ENCODE measurements at places on chromosomes 3 and 15. TPM values are rescaled to one million over a fixed set of nuclear protein-coding genes. Genes with fewer than 3 reads are reported as not detected.

DNA sequence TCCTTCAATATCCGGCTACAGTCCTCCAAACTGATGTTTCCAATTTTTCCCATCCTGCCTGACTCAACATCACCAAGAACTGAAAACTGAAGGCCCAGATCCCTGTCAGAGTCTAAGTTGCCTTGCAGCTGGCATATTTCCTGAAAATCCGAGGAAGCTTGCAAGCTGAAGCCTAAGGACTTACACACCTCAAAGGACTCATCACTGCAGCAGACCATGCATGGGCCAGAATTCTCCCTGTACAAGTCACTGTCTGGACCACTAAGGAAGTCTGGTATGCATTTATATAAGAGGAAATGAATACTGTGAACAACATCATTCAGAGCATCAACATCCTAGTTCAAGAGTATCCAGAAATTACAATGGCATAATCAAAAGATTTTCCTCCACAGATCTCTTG, 548.8 kb upstream of the MDFIC2 start:
- H3K36me3 ChIP-seq = no peaks in the 10 kb centered on the region
- H3K27me3 ChIP-seq = peaks cover 13% of the 10 kb centered on the region
- no peaks in the 10 kb centered on the region for H3K4me1 ChIP-seq

The HYAL1 gene
- total RNA-seq = 0.73 TPM

DNA sequence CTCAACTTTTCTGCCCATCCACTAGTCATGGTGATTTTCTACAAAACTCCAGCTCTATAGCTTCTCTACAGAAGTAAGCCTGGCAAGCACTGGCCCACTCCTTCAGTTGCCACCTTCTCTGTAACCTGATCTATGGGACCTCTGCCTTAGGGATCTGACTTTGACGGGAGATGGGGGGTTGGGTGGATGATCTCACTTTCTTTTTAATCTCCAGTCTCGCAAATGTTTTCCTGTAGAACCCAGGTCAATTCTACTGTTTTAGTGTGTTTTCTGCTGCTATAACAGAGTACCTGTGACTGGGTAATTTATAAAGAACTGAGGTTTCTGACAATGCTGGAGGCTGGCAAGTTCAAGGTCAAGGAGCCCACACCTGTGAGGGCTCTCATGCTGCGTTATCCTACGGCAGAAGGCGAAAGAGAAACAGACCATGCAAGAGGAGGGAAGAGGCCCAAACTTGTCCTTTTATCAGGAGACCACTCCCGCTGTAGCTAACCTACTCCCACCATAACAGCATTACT, 189.9 kb upstream of the THRB start:
- H3K4me3 ChIP-seq = no peak overlapping the region
- no peaks in the 10 kb centered on the region for H3K27me3 ChIP-seq
- no peak overlapping the region for H3K27ac ChIP-seq
- no peaks in the 10 kb centered on the region for H3K4me1 ChIP-seq

GRCh38 chr15:69244798-69245197, 53.9 kb upstream of the PAQR5 start:
- H3K27me3 ChIP-seq = no peaks in the 10 kb centered on the region
- no peak overlapping the region for H3K4me3 ChIP-seq
- H3K36me3 ChIP-seq = no peaks in the 10 kb centered on the region
- no peak for DNase-seq
- H3K4me1 ChIP-seq = no peaks in the 10 kb centered on the region
- no peak overlapping the region for H3K27ac ChIP-seq

The CCR1 gene
- 0.73 TPM for total RNA-seq

- no peak overlapping the region for H3K27ac ChIP-seq
- no peak for DNase-seq
- no peak overlapping the region for H3K4me3 ChIP-seq
- H3K4me1 ChIP-seq = peaks cover 30% of the 10 kb centered on the region
- H3K36me3 ChIP-seq = peaks cover 61% of the 10 kb centered on the region
These were observed 85.5 kb upstream of the XXYLT1 start for GRCh38 chr3:195356151-195357086.

DNA sequence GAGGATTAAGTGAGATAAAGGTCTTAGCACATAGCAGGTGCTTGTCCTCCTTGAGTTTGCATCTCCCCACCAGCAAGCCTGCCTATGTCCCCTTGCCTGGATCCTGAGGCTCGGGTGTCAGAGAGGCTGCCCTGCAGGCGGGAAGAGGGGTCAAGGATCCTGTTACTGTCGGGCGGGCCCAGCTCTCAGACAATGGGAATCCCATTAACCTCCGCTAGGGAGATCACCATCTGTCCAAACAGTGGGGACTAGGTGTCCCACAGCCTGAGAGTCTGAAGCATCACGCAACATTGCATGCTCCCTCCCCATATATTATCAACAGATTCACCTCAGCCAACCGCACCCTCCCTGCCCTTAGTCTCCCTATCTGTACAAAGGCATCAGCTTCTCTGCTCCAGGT, 151.4 kb downstream of the FBLN2 start:
- H3K36me3 ChIP-seq = no peaks in the 10 kb centered on the region
- H3K27ac ChIP-seq = no peak overlapping the region
- no peak overlapping the region for H3K4me3 ChIP-seq
- peaks cover 24% of the 10 kb centered on the region for H3K27me3 ChIP-seq
- H3K4me1 ChIP-seq = no peaks in the 10 kb centered on the region

The COL7A1 gene
- total RNA-seq = 0.98 TPM

DNA sequence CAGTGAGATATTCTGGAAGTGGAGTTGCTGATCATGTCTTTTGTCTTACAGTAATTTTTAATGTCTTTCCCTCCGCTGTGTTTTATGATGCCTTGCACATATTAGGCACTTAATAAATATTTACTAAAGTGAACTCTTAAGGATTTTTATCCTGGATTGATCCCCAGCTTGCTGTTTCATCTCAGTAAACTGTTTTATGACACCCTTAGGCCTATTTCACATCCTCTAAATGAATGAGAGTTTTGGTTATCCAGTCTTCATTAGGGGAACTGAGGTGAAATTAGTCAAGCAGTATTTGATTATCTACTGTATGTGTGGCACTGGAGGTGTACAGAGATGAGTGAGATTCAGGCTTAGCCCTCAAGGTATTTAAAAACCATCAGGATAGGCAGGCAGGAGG, 19.8 kb downstream of the CHCHD6 start:
- no peak overlapping the region for H3K4me3 ChIP-seq
- no peaks in the 10 kb centered on the region for H3K4me1 ChIP-seq
- peaks cover 27% of the 10 kb centered on the region for H3K36me3 ChIP-seq
- H3K27me3 ChIP-seq = no peaks in the 10 kb centered on the region
- H3K27ac ChIP-seq = no peak overlapping the region
- DNase-seq = no peak

The PLSCR2 gene
- not detected for total RNA-seq

- H3K27ac ChIP-seq = no peak overlapping the region
- H3K36me3 ChIP-seq = no peaks in the 10 kb centered on the region
- H3K4me1 ChIP-seq = no peaks in the 10 kb centered on the region
- no peak overlapping the region for H3K4me3 ChIP-seq
These were observed 48.6 kb downstream of the FOXL2 start for GRCh38 chr3:138898301-138898700.

GRCh38 chr3:186921578-186921977, 8.7 kb upstream of the ST6GAL1 start:
- no peak overlapping the region for H3K4me3 ChIP-seq
- DNase-seq = no peak
- H3K27me3 ChIP-seq = no peaks in the 10 kb centered on the region
- no peaks in the 10 kb centered on the region for H3K36me3 ChIP-seq

- no peak for DNase-seq
- H3K27me3 ChIP-seq = no peaks in the 10 kb centered on the region
- no peak overlapping the region for H3K27ac ChIP-seq
- H3K4me3 ChIP-seq = no peak overlapping the region
These were observed 592.1 kb downstream of the SI start for GRCh38 chr3:164486150-164486549.

- no peak overlapping the region for H3K27ac ChIP-seq
- H3K36me3 ChIP-seq = no peaks in the 10 kb centered on the region
- no peak for DNase-seq
- H3K27me3 ChIP-seq = no peaks in the 10 kb centered on the region
These were observed 420.5 kb downstream of the EPHB1 start for GRCh38 chr3:135215516-135215915.

Data from activated B cell treated with CpG ODN at 0.5 μM for 24 hours (primary cell).